ENCODE measurements at places on chromosomes 2 and 18.
A peak's percentile ranks its signal among the peaks of the same experiment; 100 is the strongest.

DNA sequence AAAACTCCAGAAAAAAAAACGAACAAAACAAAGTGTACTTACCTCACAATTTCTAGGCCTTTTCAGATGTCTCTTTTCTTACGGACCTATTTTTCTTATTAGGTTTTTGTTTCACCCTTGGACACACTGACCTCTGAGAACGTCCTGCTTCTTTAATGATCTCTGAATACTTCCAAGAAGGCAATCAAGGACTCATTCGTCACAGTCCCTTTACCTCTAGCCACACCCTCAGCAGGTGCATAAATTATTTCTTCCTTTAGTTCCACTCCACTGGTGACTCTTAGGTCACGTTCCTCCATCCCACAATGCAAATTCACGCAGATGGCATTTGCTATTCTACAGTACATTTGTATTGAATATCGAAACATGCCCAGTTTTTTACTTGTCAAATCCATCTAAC lies 21.9 kb downstream of the PELI1 start:
- no peak for DNase-seq

GRCh38 chr2:202774104-202774503 lies 97.5 kb downstream of the ICA1L start:
- no peak for DNase-seq

DNA sequence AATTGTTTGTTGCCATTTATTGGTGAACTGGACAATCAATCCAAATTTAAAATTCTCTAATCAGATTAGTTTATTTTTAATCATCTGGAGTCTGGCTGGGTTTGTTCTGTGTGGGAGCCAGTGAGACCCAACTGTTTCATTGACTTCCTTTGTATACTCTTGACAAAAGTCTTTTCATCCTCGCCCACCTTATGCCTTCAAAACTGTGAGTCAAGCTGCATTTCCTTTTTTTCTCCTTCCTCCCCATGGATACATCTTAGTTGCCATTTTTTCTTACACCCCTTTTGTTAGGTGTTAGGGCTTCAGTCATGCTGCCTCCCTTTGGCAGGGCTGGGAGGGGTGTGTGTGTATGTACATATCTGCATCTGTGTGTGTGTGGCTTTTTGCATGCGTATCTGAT lies 117.6 kb downstream of the PRKCE start:
- DNase-seq = no peak

DNA sequence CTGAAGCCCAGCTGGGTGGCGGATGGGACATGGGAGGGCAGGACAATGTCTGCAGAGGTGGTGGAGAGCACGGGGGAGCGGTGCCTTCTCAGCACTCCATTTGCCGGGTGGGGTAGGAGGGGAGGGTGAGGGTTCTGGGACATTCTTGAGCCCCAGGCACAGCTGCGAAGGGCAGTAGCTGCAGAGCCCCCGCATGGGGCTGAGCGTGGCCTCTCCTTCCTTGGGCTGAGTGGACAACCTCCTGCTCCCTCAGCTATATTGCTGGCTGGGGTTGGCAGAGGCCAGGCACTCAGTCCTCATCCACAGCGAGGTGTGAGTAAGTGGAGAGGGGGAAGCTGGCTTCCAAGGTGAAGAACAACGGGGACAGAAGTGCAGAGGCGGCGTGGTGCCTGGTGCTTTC lies 50.1 kb downstream of the RHOB start:
- DNase-seq = no peak

GRCh38 chr2:31286961-31287550 lies 53.1 kb downstream of the EHD3 start:
- DNase-seq = no peak

DNA sequence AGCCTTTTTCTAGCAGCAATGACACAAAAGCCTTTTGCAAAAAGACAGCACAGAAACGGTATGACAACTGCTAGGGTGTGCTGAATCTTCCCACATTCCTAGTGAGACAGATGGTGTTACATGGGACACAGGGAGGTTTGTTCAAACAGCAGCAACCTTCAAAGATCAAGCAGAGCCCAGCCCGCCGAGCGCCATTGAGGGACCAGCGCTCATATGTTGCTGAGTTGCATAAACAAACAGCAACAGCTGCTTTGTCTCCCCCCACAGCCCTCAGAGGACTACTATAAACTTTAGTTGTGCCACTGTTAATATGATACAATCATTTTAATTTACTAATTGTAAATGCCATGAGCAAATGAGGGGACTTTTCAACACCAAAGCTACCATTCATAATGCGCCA lies 117.7 kb downstream of the ZEB2 start:
- DNase-seq = no peak

DNA sequence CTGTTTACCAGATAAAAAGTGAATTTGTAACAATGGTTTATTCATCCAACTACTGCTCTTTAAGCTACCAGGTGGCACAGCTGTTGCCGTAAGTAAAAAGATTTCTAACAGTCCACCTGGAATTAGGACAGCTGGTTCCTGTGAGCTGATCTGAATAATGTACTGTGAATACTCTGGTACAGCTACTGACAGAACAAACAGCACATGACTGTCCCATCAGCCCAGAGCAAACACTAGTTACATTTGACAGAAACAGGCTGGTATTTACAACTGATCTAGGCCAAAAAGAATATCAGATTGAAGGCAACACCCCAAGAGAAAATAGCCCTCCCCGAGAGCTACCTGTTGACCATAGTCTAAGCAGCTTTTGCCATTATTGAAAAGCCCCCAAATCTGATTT lies 840.4 kb downstream of the CPS1 start:
- DNase-seq = peak; percentile 80

GRCh38 chr2:213455316-213456008 lies 171.2 kb downstream of the SPAG16 start:
- DNase-seq = no peak

GRCh38 chr2:8719528-8719927 lies 37.7 kb downstream of the ID2 start:
- no peak for DNase-seq

DNA sequence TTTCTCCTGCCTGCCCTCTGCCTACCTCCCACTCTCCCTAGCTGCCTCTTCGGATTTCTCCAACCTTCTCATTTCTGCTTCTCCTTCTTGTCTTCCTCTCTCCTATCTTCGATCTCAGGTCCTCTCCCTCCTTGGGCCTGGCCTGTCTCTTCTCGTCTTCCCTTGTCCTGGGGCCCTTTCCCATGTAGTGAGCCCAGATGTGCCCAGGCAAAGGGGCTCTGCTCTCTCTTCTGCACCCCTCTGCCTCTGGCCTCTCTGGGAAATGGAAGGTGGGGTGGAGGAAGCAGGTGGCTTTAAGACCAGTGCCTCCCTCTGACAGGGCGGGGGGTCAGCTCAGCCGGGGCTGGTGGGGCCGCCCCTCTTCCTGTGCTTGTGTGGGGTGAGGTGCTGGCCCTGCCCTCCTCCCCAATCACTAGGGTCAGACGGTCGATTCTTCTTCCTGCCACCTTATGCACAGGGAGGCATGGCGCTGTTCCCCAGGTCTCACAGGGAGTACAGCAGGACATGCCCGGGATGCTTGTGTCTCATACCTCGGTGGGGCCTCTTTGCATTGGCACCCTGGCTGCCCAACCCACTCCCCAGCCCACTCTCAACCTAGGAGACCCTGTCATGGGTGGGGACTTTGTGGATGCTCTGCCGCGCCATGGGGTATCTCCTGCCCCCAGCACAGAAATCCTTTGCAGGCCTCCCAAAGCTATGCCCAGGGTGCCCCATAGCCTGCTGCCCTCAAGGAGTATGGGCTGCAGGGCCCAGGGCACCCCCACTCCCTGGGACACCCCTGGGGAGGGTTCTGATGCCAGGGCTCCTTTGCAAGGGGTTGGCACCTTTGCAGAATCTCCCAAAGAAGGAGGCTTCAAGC lies 213.8 kb upstream of the HAAO start:
- no peak for DNase-seq

DNA sequence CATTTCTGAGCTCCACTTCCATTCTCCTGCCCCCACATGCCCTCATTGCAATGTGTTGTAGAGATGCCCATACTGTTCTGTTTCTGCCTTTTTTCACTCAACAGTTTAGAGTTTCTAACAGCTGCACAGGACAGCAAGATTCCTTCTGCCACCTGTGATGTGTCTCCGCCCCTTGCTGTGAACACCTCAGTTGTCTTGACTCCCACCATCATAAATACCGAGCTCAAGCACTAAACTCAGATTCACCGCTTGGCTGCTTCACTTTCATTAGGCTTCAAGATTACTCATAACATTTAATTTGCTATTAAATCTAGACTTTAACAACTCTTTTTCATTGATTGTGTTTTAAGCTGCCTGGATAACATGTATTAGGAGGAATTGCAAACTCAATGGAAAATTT lies 141.0 kb downstream of the MAP2 start:
- DNase-seq = no peak

- no peak for DNase-seq
Measured at GRCh38 chr2:8049851-8050571, 631.8 kb upstream of the ID2 start.

DNA sequence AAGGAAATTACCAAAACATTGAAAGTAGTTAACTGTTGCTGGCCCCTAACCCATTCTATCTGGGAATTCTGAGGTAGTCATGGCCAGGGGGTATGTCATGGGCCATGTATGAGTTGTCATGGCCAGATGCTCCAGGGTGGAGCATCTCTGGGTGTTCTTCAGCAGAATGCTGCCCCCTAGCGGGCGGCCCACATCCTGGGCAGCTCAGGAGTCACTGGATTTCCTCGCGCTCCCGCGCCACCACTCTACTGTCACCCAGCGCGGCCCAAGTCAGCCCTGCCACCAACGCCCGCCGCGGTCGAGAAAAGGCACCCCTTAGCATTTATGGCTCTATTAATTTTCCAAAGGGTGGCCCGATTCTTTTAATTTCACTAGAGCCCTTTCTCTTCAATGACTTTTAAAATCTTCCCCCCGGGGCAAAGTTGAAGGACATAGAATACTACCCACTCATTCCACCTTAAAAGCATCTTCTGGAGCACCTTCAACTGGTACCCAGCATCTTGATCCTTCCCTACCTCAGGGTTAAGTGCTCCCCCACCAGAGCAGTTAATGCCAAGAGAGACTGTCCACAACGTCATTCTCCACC lies 41.6 kb downstream of the PKDCC start:
- no peak for DNase-seq

DNA sequence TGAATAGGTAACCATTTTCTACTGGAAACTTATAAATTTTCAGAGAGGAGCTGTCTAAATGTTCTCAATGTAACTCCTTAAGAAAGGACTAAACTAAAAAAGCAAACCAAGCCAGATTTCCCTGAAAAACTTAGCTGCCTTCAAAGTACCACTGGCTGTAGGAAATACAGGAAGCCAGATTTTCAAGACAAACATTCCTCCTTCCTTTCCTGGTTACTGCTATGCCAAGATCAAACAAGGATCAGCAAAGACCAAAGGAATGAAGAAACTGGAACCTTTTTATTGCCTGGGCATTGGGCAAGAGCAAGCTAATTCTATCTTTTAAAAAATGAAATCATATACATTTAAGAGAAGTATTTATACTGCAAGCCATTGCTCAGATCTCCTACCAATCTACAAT lies 212.7 kb downstream of the DYM start:
- DNase-seq = no peak

GRCh38 chr2:68730828-68731227 lies 3.8 kb upstream of the ARHGAP25 start:
- no peak for DNase-seq

DNA sequence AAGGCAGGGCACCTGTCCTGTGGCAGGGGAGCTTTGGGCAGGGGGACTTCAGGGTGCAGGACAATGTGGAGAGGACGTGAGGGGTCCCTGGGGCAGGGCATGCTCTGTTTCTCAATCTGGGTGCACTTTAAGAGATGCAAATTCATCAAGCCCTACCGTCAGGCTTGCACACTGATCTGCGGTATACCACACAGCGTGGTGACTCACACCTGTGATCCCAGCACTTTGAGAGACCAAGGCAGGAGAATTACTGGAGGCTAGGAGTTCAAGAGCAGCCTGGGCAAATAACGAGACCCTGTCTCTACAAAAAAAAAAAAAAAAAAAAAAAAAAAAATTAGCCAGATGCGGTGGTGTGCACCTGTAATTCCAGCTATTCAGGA lies 10.2 kb upstream of the GPC1 start:
- DNase-seq = no peak

GRCh38 chr2:31032475-31032874 lies 105.8 kb downstream of the GALNT14 start:
- no peak for DNase-seq

- DNase-seq = no peak
Measured at GRCh38 chr18:11995445-11996189, 14.3 kb downstream of the IMPA2 start.

- no peak for DNase-seq
Measured at GRCh38 chr2:66775730-66776422, 341.0 kb downstream of the MEIS1 start.

DNA sequence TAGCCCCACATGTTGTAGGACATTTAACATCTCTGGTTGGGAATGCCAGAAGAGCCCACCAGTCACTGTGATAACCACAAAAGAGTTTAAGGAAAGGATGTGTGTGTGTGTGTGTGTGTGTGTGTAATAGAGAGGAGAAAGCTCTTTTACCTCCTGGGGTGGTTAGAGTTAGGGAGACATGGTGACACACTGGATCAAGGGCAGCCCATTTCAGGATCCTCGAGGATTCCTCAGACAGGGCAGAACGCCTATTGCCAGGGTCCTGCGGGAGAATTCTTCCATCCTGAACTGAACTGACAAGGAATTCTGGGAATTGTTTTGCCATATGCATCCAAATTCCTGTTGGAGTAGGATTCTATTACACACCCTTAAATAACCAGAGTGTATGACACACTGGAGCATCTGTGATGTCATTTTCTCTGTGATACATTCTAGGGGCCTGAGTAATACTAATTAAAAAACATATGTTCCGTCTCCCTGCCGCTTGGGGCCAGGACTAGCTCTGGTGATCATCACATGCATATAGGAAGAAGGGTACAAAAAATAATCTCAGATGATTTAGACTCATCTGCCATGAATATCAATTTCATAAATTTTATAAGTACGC lies 156.4 kb upstream of the MMADHC start:
- no peak for DNase-seq

DNA sequence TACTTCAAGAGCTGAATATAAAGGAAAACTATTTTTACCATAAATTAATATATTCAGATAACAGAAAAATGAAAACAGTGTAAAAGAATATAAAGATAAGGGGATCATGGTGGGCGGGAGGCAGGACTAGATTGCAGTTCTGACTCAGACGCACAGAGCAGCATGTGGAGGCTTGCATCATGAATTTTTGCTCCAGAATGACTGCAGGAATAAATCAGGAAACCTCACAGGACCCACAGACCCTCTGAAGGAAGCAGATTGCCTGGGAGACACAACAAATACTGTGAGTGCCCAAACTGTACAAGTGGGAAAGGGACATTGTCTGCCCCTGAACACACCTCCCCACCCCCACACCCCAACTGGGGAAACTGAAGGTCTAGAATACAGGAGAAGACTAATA lies 19.2 kb upstream of the SIGLEC15 start:
- DNase-seq = no peak

Measured in NCI-H1092 treated with DMSO at 0.1 percent for 48 hours (cell line).